GM23248 (cell line): ENCODE measurements at places on chromosomes 11 and 22.

GRCh38 chr11:76234416-76235232 lies 28.3 kb upstream of the WNT11 start:
- peak; percentile 82 for DNase-seq

DNA sequence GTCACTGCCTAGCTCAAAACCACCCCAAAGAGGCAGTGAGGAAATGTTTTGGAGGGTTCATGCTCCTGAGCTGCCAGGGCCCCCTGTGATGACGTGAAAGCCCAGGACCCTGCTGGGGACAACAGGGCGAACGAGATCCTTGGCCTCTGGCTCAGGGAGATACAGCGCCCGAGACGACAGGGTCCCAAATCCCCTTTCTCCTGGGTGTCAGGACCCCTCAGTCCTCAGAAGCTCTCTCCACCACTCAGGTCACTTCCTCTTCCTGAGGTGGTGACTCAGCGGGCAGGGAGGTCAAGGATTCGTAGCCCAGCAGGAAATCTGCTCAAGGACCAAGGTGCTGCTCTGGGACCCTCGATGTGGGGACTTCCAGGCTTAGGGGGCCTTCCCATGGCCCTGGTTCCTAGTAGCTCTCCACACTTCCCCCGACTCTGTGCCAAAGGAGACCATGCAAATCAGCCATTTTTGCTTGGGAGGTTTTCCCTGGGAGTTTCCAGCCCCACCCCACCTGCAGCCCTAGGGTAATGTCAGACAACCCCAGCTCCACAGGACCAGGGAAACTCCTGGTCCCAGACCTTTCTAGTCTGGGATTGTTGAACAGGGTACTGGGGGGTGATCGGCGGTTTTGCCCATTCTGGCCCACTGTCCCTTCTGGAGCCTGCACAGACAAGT lies 12.8 kb downstream of the BCL9L start:
- DNase-seq = peak; percentile 64

DNA sequence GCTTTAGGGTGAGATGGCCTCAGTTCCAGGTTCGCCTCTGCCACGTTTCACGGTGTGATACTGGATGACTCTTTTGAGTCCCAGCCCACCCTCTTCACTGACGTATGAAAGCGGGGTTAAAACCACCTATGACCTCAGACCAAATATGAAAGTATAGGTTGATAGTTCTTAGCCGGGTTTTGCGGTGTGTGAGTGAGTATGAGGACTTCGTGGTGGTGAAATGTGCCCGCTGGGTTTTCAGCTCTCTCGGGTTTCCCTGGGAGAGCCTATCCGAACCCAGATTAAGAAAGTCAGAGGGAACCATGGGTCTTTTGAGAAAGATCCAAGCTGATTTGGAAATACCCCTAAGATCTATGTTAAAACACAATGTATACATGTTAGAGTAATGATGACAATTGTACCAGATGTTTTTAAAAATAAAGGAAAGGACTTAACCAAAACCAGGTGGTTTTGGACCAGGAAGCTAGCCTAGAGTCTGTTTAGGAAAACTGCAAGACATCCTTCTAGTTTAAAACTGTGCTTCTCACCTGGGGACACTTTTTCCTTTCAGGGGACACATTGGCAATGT lies 25.8 kb upstream of the ST3GAL4 start:
- DNase-seq = peak; percentile 48

DNA sequence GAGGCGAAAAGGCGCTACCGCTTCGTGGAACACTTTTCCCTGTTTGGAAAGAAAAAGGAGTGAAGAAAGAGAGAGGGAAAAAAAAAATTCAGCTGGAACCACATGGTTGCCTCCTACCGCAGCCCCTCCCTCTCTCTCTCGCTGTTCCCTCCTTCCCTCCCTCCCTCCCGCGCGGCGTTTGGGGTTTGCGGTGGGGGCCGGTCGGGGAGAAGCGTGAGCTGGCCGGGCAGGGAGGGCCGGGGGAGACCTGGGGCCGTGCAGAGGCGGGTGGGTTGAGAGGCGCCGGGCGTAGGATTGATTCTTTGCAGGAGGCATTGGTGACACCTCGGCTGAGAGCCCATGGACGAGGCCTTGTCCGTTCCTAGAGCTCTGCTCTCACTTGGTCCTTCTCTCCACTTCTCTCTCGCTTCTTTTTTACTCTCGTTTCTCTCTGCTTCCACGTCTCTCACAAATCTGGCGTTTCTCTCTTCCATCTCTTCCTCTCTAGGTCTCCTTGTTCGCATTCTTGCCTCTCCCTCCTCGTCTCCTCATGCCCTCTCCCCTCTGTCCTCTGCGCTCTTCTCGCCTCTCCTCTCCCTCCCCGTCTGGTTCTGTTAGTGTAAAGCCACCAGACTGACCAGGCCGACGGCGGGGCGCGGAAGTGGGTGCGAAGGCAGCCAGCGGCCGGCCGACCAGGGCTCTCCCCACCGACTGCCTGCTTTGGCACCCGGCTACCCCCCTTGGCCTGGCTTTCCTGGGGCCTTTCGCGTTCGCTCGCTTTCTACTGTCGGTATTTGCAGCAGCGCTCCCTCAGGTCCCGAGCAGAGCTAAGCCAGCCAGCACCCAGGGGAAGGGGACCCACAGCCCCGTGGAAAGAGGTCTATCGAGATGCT lies at the start of gene CLMP:
CLMP (minus strand) TSS at position 61 of the 872 bp plus-strand sequence. CDS start 308 bp downstream, outside the sequence.
- DNase-seq = peak; percentile 89

- DNase-seq = no peak
Observed at GRCh38 chr22:17242641-17243040, 23.4 kb upstream of the ADA2 start.
